ENCODE measurements at places on chromosomes 3 and 15. TPM values are rescaled to one million over a fixed set of nuclear protein-coding genes. Genes with fewer than 3 reads are reported as not detected.

DNA sequence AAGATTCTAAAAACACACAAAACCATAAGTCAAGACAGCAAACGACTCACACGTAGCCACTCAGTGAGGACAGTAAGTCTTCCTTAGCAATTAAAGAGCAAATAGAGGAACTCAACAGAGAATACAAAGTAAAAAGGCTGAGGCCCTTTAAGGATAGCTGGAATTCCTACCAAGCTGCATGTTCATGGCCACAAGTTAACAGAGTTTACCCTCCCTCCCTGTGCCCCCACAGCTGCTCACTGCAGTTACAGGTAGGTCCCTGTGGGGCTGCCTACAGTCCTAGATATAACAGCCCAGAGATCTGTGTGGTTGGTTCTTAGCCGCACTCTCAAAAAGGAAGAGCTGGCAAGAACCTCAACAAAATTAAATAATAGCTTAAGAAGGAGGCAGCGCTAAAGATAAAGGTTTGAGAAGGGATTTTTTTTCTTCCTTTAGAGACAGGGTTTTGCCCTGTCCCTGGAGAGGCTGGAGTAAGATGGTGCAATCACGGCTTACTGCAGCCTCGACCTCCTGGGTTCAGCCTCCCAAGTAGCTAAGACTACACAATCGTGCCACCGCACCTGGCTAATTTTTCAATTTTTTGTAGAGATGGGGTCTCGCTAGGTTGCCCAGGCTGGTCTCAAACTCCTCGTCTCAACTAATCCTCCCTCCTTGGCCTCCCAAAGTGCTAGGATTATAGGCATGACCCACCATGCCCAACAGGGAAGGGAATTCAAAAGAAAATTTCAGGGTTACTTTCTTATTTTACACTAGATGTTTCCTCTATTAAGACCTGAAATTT lies 19.3 kb downstream of the SFMBT1 start:
- DNase-seq: no peak

DNA sequence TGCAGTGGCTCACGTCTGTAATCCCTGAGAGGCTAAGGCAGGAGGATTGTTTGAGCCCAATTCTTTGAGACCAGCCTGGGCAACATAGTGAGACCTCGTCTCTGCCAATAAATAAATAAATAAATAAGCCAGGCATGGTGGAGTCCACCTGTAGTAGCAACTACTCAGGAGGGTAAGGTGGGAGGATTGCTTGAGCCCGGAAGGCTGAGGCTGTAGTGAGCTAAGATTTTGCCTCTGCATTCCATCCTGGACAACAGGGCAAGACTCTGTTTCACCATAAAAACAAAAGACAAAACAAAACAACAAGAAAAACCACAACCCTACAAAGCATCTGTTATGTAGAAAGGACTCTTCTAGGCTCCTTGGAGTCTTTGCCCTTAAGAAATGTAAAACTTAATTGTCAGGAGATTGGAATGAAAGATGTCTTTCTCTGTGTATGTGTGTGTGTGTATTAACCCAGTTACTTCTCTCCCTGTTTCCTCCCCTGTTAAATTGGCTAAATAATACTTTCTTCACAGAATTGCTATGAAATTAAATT lies 9.5 kb downstream of the NECTIN3 start:
- no peak for DNase-seq

DNA sequence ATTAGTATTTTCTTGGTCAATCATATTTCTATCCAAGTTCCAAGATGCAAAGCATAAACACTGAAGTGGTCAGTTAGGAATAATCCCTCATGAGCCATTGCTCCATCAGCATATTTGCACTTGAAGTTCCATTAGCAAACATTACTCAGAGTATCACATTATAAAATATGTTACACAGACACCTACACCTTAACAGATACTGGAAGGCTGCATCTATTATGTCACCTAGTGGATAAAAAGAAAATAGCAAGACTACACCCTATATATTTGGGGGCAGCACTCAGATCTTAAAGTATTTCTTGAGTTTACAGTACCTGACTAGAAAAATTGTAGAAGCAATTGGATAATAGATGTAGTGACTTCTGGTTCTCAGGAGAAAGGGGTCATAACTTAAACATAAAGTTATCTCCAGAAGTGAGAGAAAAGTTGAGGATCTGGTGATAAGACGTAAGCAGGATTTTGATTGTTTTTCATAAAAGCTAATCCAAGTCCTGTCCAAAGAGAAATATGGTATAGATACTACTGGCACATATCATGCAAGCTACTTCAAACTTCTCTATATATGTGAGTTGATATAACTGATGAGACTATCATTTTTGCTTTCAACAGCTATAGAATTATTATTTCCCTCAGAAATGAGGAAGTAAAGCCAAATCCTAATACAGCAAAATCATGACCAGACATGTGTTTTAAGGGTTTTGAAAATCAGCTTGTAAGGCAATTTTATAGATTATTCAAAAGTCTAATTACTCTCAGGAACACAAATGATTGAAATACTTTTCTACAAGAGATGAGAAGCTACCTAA lies 422.2 kb downstream of the GBE1 start:
- no peak for DNase-seq

- no peak for DNase-seq
These were observed 36.5 kb downstream of the GASK1A start for GRCh38 chr3:43015572-43015971.

GRCh38 chr3:17638356-17638755 lies 104.1 kb downstream of the TBC1D5 start:
- DNase-seq: no peak

DNA sequence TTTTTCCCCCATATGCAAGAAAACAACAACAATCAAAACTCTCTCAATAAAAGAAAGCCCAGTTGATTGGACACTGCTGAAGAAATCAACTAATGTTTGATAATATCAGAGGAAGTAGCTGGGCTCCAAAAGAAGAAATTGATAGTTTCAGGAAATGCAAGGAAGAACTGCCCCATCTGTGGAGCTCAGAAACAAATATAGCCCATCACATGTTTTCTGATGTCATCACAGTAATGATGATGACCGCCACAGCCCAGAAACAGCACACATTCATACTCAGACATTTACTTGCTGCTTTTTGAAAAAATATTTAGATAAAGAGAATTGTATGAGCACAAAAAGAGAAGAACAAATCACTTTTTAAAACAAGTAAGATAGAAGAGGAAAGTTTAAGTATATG lies 67.6 kb downstream of the GOLIM4 start:
- no peak for DNase-seq

The PRSS50 gene
- total RNA-seq: 4.8 TPM

DNA sequence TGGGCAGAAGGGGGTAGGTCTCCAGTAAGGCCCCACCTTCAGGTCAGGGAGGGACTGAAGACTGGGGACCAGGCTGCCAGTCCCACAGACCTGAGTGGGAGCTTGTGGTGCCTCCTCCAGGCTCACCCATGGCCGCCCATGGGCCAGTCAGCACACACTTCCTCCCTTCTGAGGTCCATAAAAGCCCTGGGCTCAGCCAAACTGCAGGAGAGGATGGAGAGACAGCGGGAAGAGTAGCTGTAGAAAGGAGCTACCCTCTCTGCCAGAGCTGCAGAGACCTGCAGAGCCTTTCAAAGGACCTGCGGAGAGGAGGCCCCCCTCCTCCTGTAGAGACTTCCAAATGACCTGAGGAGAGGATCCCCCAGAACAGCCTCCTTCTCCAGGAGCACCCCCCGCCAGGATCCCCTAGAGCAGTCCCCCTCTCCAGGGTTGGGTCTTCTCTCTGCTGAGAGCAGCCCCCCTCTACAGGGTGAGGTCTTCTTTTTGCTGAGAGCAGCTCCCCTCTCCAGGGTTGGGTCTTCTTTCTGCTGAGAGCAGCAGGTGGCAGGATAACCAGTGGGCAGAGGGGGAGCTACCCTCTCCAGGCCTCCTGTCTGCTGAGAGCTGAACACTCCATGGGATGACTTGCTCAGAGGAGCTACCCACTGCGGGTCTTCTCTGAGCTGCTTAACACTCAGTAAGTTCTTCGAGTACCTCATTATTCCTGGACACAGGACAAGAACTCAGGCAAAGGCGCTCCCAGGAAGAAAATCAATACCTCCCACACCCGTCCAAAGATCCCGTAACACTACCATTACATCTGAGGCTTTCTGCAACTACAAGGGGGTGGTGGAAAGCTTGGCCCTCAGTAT lies 5.0 kb upstream of the SKIC8 start:
- no peak for DNase-seq

GRCh38 chr15:68298336-68298735 lies 20.8 kb downstream of the FEM1B start:
- no peak for DNase-seq

The ADAMTS17 gene
- 42.1 TPM for total RNA-seq

The SLC25A26 gene
- 20.8 TPM for total RNA-seq

The SLC28A1 gene
- 0.20 TPM for total RNA-seq

The SERINC4 gene
- total RNA-seq: 0.09 TPM

DNA sequence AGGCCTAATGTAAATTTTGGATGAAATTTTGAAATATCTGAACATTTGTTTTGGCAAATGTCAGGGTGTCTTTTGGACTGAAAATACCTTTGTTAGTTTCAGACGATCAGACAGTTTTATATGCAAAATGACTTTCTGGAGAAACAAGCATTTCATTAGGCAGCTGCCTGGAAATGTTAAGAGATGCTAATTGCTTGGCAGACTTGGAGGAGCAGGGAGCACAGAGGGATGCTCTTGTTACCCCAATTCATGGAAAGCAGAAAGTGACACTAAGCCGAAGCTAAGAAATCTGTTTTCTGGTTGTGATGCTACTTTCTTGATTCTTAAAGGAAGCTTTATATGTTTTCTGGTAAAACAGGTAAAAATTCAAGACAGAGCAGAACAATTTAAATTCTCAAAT lies 204.3 kb upstream of the GBE1 start:
- DNase-seq: no peak

DNA sequence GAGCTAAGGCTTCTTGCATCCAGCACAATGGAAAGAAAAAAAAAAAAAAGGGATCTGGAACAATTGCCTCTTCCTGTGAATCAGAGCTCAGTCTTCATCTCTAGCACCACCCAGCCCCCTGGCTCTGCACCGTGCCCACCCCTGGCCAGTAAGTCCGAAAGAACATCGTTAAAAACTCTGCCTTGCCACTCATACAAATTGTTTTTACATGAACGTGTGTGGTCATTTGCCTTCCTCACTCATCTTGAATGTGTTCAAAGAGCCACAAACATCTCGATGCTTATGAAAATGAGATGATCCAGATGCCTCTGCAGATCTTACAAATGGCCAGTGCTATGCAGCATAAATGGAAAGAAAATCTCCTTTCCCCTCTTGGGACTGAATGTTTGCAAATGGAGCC lies 400.0 kb upstream of the PPP2R3A start:
- no peak for DNase-seq

DNA sequence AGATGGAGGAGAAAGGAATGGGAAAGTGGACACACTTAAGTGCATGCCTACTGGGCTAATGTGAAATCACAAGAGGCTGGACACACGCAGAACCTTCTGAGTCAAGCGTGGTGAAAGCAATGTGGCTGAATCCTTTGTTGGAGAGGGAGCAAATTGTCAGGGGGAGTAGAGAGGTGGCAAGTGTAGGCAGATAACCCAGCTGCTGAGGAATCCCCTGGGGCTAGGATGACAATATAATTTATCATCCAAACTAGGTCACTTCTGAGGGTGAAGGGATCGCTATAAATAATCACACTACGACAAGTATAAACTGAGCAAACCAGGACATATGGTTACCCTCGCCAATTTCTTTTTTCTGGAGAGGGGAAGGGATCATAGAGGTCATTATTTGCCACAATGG lies 28.7 kb downstream of the TAMM41 start:
- DNase-seq: no peak

- no peak for DNase-seq
These were observed 205.5 kb upstream of the TGFBR2 start for GRCh38 chr3:30400926-30401325.

- DNase-seq: no peak
These were observed 1200.4 kb upstream of the EPHA6 start for GRCh38 chr3:95613993-95614392.

- no peak for DNase-seq
These were observed 74.5 kb downstream of the TBC1D2B start for GRCh38 chr15:78002996-78003395.

The KNG1 gene
- not detected for total RNA-seq

DNA sequence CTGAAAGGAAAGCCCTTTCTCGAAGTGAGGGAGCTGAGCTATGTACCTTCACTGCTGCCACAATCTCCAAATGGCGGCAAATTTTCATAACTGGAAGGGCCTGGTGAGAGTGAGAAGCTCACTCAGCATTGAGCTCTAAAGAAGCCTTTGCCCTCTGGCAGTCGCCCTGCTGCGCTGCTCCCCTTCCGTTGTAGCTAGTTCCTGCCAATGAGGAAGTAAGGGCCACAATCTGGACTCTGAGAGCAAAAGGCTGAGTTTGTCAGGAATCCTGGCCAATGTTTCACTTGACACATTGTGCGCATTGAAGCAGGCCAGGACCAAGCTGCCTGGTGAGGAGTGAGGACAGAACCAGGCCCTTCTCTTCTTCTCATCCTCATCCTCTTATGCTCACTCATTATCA lies 579.5 kb downstream of the PDCD6IP start:
- DNase-seq: no peak

The TTLL13 gene
- 0.47 TPM for total RNA-seq

Measured in mesothelial cell of epicardium (in vitro differentiated cells).